Gastroesophageal sphincter (tissue), 4 donors: ENCODE measurements at places on chromosomes 2 and 18. TPM values are rescaled to one million over a fixed set of nuclear protein-coding genes. Genes with fewer than 3 reads are reported as not detected.

The ACAA2 gene
- 90.3 TPM for total RNA-seq

The TUBA4B gene
- not detected for total RNA-seq

The G6PC2 gene
- 0.59 TPM for total RNA-seq

DNA sequence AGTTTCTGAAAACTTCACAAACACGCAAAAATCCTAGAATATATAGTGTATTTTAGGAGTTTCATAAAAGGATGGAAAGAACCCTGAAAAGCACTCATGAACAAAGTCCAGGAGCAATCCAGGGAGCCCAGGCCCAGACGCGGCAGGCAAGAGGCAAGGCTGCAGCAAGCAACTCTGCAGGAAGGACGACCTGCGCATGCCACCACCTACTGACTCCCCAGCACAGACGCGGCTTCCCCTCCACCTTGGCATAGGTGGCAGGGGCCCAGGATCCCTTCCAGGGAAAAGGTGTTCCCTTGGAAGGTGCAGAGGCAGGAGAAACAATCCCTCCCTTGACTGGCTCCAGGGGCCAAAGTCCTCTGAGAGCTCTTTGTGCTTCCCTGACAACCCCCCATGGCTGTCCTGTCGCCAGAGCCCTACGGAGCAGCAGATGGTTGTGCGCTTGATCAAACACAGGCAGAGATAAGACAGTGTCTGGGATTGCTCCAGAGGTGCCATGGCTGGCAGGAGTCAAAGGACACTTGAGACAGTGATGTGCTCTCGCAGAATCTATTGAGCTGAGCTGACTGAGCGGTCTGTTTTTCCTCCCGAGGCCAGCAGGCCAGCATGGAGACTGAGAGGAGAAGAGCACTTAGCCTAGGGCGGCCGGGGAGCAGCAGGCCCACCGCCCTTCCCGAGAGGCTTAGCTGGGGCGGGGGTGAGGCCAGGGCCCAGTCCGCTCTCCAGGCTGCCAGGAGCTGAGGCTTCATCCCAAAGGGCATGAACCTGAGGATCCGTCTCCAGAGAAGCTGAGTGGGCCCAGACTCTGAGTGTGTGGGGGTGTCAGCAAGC is 10.8 kb upstream of the AMER3 start:
- no peak for ATAC-seq

DNA sequence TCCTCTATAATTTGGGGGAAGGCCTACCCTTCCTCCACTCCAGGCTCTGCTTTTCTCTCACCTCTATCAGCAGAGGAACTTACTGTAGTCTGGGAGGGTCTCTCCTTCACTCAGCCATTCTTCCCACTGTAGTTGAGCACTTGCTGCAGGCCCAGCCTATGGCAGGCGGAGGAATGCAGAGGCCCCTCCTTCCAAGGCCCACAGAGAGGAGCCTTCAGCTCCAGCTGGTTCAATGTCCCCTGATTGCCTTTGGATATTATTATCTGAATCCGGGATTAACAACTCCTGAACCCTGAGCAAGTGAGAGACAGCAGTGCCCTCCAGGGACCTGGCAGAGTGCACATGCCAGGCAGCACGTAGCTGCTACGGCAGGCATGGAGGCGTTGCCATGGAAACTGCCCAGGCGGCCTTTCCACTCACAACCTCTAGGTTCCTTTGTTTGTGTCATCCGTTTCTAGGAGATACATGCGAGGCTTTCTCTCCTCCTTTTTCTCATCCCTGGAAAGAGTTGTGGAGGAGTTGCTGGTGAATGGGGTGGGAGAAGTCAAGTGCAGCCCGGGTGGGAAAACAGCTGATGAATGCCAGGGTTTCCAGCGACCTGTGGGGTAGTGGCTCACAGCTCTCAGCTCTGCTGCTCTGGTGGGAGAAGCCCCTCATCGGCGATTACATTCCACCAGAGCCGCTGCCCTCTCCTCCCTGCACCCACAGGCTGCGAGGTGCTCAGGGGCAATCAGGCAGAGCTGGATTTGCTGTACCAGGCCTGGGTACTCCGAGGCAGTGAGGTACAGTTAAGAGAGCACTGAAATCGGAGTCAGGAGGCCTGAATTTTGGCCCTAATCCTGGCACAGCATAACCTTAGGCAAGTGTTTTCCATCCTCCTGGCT is 55.3 kb upstream of the HK2 start:
- peak; percentile 51 for ATAC-seq

GRCh38 chr2:58686776-58687175 is 445.7 kb upstream of the FANCL start:
- no peak for ATAC-seq

The ACP1 gene
- total RNA-seq, result 80.5 TPM

DNA sequence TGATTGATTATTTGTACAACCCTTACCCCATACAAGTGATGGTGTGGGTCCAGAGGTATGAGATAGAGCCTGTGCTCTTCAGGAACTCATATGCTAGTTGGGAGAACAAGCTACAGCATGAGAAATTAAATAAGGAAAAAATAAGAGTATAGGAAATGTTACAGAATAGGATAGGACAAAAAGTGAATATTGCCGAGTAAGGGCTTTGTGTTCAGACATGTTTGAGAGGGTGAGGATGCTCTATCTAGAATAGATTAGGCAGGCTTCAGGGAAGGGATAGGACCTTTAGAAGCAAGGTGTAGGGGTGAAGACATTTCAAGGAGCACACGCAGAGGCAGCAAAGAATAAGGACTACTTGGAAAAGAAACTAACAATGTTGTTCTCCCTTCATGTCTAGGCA is 17.8 kb downstream of the CCDC150 start:
- no peak for ATAC-seq

DNA sequence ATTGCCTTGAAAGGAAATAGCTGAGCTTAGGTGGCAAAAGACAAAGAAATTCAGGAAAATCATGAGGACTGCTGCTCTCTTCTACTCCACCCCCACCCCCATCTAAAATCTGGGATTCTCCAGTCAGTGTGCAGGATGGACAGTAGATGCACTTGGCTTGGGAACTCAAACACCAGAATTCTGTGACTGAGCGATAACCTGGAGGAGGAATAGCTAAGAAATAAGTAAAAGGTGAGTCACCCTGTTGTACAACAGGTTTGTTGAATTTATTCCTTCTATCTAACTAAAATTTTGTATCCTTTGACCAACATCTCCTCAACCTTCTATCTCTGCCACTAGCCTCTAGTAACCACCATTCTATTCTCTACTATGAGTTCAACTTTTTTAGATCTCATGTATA is 1029.9 kb upstream of the ACVR2A start:
- ATAC-seq, result no peak

DNA sequence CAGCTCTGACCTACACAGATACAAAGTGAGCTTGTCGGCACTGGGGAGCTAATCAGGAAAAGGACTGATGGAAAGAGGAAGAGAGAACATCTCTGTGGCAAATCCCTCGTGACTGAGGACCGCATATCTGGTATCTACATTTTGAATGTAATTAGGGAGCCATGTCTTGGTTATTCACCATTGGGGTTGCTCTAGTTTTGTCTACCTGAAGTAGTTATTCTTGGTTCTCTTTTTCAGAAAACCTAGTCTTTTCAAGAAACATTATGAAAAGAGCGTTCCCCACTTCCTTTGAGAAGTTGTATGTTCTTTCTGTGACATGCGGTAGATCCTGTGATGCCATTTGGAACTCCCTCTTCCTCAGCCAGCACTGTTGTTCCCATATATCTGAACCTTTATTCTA is 104.4 kb downstream of the DOCK10 start:
- no peak for ATAC-seq

The TMEM182 gene
- 0.66 TPM for total RNA-seq

GRCh38 chr2:102063941-102064678 is 72.3 kb downstream of the IL1R2 start:
- ATAC-seq, result peak; percentile 94

The SPDYA gene
- total RNA-seq, result 1.6 TPM

The SPP2 gene
- total RNA-seq, result not detected

DNA sequence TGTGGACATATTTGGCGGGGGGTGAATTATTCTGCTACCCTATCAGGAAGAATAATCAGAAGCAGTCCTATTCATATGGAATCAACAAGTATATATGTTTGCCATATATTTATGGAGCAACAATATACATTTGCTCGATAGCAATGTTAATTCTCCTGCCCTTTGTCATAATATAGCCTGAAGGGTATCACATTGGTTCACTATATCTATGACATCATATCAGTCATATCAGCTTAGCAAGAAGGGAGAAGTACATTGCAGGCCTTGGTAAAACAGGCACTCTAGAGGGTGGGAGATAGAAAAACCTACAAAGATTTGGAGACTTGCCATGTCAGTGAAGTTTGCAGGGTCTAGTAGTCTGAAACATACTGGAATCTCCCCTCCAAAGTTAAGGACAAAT is 128.4 kb downstream of the ATL2 start:
- no peak for ATAC-seq

GRCh38 chr2:27830656-27831055 is 59.1 kb downstream of the MRPL33 start:
- ATAC-seq, result no peak

- no peak for ATAC-seq
These were observed 106.4 kb downstream of the POLR1A start for GRCh38 chr2:85999061-85999831.

- ATAC-seq, result no peak
These were observed 1237.8 kb downstream of the SUCLG1 start for GRCh38 chr2:83221258-83221657.

DNA sequence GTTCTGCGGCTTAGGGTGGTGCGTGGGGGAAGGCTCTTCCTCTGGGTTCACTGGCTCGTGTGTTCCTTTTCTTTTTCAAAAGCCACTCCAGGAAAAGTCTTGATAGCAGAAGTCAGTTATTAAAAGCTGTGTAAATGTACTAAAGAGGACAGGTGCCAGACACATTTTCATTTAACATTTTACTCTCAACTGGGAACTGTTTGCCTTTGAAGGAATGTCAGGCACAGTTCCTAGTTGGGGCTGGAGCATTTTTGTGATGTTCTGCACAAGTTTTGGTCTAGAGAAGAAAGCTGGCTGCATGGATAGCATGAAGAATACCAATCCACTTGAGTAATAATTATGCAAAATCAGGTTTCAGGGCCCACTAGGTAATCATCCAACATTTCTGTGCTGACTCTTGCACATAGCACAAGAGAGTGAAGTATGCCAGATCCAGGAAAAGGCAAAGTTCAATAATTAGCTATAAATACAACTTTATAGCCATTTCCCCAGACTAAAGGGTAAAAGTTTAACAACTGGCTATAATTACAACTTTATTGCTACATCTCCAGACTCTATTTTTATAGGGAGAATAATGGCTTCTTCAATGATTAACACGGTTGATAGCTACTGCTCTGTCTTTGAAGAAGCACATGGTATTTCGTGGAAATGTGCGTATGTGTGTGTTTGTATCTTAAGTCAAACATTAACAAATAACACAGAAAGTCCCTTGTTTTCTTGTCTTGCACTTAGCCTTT is 16.2 kb downstream of the SCYGR8 start:
- no peak for ATAC-seq

DNA sequence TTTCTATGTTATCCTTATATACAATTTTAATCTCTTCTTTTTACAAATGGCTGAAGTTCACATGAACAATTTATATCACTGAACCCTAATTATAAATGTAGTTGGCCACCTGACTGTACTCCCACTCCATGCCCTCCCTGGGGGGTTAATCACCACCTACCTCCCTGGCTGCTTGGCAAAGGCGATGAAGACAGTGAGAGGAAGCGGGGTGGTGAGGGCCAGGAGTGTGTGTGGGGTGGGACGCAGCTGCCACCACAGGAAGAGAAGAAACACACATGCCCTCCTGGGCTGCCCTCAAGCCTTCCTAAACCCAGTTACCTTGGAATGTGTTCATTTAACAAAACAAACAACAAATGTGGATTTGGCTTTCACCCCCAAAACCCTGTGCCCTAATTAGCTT is 87.0 kb upstream of the REV1 start:
- ATAC-seq, result no peak

- ATAC-seq, result no peak
These were observed 216.6 kb downstream of the HNMT start for GRCh38 chr2:138180692-138181386.

DNA sequence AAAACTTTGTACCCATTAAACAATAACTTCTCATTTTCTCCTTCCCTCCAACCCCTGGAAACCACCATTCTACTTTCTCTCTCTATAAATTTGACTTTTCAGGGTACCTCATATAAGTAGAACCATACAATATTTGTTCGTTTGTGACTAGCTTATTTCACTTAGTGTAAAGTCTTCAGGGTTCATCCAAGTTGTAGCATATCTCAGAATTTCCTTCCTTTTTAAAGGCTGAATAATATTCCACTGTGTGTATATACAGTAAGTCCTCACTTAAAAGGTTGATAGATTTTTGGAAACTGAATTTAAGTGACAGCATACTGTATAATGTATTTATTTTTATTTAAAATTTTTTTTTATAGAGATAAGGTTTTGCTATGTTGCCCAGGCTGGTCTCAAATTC is 13.9 kb downstream of the CASP10 start:
- no peak for ATAC-seq

- ATAC-seq, result no peak
These were observed 823 bp downstream of the PARD3B start for GRCh38 chr2:204545861-204546735.

The CDH7 gene
- total RNA-seq, result 0.04 TPM

- ATAC-seq, result no peak
These were observed 1342.8 kb upstream of the TMEFF2 start for GRCh38 chr2:193537531-193537930.
